ENCODE measurements at places on chromosomes 3 and 15.

GRCh38 chr3:45955017-45955647, 11.9 kb downstream of the CXCR6 start:
- DNase-seq: no peak

- no peak for DNase-seq
These were observed 16.3 kb downstream of the CCDC13 start for GRCh38 chr3:42756681-42757213.

GRCh38 chr3:178845420-178846118, 226.0 kb downstream of the ZMAT3 start:
- no peak for DNase-seq

- DNase-seq: no peak
These were observed 210.2 kb downstream of the ADAMTS17 start for GRCh38 chr15:100131321-100132224.

GRCh38 chr3:32691847-32692246, 6.9 kb downstream of the CNOT10 start:
- DNase-seq: no peak

GRCh38 chr3:20013396-20013795, 1.3 kb upstream of the PP2D1 start:
- DNase-seq: no peak

DNA sequence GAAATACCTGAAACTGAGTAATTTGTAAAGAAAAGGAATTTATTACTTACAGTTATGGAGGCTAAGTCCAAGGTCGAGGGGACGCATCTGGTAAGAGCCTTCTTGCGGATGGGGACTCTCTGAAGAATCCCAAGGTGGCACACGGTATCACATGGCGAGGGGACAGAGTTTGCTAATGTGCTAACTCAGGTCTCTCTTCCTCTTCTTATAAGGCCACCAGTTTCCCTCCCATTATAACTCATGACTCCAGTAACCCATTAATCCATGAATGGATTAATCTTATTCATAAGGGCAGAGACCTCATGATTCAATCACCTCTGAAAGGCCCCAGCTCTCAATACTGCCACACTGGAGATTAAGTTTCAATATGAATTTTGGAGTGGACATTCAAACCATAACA, 15.7 kb downstream of the ZBED2 start:
- DNase-seq: no peak

DNA sequence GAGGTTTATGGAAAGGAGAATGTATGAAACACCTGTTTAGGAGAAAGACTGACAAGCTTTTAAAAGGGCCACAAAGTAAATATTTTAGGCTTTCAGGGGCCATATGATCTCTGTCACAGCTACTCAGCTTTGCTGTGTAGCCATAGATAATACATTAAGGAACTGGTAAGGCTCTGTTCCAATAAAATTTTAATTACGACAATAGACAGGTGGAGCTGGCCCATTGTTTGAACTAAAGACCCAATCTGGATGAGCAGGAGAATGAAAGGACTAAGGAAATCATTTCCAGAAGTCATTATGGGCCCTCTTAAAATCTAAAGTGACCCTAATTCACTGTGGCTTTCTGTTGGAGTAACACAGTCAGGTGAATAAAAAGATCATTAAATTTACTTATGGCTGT, 48.5 kb upstream of the SLC12A8 start:
- DNase-seq: peak; percentile 25

- no peak for DNase-seq
These were observed 280.3 kb upstream of the THBS1 start for GRCh38 chr15:39300451-39301153.

DNA sequence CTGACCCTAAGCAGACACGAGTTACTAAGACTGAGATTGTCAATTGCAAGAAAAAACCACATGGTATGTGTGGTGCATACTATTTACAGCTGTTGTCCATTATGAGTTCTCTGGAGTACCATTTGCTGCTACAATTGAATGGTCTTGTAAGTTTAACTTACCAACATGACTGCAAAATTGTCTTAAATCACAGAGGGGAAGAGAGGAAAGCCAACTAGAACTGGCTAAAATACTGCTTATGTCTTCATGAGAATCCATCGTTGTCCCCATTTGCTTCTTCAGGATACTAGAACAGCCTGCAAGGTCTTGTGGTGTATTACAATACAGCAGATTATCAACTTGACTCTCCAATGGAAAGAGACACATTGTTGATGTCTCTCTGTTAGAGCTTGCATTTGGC, 313.2 kb downstream of the AGBL1 start:
- no peak for DNase-seq

GRCh38 chr3:145915787-145916186, 245.2 kb downstream of the PLOD2 start:
- DNase-seq: no peak

- no peak for DNase-seq
These were observed 182.2 kb downstream of the RSL24D1 start for GRCh38 chr15:55014391-55015092.

DNA sequence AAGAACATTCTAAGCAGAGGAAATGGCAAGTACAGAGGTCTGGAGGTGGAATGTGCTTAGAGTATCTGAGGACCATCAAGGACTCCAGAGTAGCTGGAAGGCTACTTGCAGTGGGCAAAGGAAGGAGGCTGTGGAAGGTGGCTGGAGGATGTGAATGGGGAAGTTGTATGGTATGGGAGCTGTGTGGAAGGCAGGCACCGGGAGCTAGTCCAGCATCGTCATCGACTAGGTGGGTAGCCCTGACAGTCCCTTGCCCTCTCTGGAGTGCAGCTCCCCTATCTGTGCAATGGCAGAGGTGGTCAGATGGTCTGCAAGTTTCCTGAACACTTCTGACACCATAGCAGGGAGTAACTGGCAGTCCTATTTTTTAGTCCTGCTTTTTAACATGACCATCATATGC, 19.3 kb downstream of the CCDC13 start:
- no peak for DNase-seq

DNA sequence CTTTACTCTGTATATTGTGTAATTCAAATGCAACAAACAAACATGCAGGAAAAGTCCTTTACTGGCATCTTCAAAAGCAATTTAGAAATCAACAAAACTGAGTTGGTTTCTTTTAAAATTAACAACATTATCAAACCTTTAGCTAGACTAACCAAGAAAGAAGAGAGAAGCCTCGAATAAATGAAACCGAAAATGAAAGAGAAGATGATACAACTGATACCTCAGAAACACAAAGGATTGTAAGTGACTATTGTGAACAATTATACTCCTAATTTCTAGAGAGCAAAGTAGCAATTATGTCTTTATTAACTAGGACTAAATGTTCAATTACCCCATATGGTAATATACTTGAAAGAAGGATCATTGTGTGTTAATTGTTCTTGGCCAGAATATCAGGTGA, 49.2 kb upstream of the P3H2 start:
- DNase-seq: no peak

GRCh38 chr15:89864958-89865739, 28.6 kb downstream of the AP3S2 start:
- DNase-seq: no peak

DNA sequence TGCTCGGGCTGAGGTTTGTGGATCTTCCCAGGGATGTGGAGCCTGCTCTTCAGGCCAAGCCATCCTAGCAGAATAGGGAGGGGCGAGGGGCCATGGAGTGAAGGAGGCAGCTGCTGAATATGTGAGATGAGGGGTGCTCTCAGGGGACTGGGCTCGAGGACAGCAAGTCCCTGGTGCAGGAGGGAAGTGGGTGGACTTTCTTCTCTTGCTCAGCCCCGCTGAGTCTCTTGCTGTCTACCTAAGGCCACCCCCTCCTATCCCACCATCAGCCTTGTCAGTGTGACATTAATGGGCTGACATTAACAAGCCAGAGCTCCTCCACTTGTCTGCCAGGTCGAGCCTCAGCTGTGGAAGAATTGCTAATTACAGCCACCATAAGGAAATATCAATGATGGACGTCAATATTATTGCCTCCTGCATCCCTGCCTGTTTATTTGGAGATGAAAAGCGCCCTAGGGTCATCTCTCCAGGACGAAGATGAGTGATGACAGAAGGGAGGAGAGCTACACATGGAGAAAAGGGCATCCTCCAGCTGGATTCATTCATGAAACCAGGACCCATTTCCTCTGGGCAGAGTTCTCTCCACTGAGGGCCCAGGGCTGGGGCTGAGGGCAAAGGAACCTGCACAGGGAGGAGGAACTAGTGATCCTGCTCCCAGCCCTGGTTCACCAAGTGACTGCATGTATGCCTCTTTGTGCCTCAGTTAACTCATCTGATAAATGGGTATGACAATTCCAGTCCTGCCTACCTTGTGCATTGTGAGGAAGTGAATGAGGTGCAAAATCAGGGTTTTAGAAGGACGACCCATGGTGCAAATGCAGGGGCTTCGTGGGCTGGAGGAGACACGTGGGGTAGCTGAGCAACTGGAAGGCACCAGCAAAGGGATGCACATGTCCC, 34.9 kb upstream of the LINGO1 start:
- DNase-seq: no peak

- DNase-seq: no peak
These were observed 988.4 kb downstream of the TBL1XR1 start for GRCh38 chr3:176208915-176209314.

DNA sequence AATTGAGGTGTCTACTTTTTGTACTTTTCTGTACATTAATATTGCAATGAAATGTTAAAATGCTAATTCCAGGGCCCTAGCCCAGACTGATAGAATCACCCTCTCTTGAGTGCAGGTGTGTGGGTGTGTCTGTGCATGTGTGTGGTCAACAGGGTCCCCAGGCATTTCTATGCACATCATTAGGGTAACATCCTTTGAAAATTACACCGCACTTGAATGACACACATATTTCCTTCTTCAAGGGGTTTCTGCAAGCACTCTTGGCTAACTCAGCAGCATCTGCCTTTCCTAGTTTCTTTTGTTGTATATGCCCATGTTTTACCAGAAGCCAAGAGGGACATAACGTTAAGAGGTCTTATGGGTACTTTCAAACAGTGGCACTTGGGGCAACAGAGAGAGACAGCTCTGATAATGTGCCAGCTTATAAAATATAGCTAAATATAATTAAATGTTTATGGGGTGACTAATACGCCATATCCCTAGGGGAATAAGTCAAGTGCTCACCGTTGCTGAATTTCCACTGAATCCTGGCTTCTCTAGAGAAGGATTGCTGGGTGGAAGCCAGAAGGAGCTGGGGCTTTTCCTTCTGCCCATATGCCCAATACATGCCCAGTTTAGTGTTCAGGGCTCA, 54.5 kb upstream of the LRIG1 start:
- DNase-seq: no peak

- no peak for DNase-seq
These were observed 82.4 kb upstream of the HERC1 start for GRCh38 chr15:63915873-63916771.

- DNase-seq: no peak
These were observed 136.1 kb downstream of the APBA2 start for GRCh38 chr15:29021857-29022256.

- no peak for DNase-seq
These were observed 1029.5 kb upstream of the NR2F2 start for GRCh38 chr15:95300958-95301357.
